ENCODE measurements at places on chromosomes 16 and 17.
A peak's percentile ranks its signal among the peaks of the same experiment; 100 is the strongest.

DNA sequence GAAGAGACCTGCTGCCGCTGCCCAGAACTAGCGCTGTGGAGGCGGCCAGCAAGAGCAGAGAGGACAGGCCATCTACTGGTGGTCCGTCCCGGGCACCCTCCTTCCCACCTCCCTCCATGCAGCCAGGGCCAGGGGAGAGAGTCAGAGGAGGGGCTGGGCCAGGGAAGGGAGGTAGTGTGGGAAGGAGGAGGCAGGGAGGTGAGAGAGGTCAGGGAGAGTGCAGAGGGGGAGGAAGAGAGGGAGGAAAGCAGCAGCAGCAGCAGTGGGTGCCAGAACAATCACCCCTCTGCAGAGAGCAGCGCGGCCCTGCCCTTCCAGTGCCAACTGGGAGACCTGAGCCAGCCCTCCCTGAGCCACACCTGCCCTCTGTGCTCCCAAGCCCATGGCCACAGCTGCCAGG lies 6.6 kb downstream of the C16orf95 start:
- peak; percentile 18 for DNase-seq

DNA sequence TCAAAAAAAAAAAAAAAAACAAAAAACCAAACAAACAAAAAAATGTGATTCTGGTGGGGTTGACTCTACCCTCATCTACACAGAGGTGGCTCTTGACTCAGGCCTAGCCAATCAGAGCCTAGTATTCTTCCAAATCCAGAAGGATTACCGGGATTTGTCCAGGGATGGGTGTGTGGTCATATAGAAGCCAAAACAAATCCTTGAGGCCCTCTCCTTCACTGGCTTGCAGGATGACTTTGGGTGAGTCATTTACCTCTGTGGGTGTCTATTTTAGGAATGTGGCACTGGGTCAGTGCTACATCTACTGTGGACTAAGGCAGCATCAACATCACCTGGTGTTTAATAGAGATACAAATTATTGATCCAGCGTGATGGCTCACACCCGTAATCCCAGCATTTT lies 93.2 kb upstream of the RBBP6 start:
- DNase-seq, result no peak

DNA sequence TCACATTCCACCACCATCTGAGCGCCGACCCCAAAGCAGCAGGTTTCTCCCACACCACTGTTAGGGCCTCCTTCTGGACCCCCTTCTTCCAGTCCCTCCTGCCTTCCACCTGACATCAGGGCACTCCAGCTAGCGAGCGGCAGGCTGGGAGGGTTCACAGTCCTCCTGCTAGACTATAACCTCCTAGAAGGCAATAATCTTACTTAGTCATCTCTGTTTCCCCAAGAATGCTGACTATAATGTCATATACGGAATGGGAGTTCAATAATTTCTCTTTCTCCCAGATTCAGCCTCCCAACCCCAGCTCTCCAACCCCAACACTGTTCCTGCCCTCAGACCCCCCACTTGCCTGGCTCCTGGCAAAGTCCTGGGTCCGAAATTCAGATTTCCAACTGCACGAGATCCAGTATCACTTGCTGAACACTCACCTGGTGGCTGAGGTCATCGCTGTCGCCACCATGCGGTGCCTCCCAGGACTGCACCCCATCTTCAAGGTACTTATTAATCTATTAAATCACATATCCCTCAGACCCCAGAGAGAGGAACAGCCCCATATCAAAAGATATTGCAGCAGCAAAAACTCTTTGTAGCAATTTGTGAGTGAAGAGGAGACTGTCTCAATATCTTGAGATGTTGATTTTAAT lies 5.6 kb downstream of the ALOX12 start:
- peak; percentile 54 for DNase-seq

DNA sequence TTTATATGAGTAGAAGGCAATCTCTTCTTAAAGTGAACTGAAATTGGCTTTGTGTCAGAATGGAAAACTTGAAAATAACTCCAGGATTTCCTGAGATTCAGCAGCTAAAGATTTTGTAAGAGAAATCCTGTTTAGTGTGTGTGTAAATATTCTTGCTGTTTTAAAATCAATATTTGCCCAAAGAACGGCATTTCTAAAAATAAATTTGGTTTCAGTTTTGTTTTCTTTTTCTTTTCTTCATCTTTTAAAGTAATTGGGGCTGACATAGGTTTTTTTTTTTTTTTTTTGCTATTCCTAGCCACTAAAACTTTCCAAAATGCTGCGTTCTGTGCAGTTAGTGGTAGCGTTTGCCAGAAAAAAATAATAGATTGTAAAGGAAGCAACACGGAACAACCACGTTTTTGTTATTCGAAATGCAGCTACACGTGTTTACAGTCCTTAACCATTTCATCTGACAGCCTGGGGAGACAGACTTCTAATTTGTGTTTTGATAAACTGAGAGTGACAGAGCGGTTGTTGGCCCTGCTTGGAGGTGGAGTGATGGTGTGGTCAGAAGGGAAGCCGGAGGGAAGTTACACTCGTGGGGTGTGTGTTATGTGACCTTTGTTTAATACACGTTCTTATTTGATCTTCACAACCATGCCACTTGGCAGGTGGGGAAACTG lies 21.6 kb upstream of the SMPD3 start:
- DNase-seq, result no peak

DNA sequence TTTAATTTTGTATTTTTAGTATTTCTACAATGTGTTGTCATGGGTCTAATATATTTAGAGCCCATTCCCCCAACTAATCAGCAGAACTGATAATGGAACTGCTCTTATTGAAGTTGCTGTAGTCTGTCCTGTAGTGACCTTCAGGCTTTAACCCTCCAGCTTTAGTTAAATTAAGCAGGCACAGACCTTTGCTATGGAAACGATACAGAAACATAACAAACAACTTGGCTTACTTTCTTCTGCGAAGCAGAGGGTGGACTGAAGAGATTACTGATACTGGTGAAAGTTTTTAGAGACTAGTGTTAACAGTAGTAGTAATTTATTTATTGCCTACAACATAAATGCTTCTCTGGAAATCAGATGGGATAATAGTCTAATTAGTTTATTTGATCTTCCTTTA lies 61.4 kb downstream of the NFATC3 start:
- no peak for DNase-seq
